ENCODE measurements at places on chromosomes 3 and 15. TPM values are rescaled to one million over a fixed set of nuclear protein-coding genes. Genes with fewer than 3 reads are reported as not detected.

Gene ROPN1B
- polyA plus RNA-seq = 0.21 TPM

Gene DUOXA2
- polyA plus RNA-seq = 0.23 TPM

Gene CPNE9
- 0.27 TPM for polyA plus RNA-seq

Gene GPR176
- polyA plus RNA-seq = 3.5 TPM

Gene FAH
- polyA plus RNA-seq = 18.3 TPM

Gene NOX5
- 0.66 TPM for polyA plus RNA-seq

Gene RBM15B
- 13.0 TPM for polyA plus RNA-seq

Gene OR5K2
- polyA plus RNA-seq = not detected

Gene TMEM39A
- 10.8 TPM for polyA plus RNA-seq

Gene DUOXA1
- 4.8 TPM for polyA plus RNA-seq

Gene GOLGA8S
- polyA plus RNA-seq = 0.23 TPM

Gene HAPLN3
- polyA plus RNA-seq = 20.1 TPM

Gene ARGFX
- 0.05 TPM for polyA plus RNA-seq

Gene SERPINI2
- 0.34 TPM for polyA plus RNA-seq

Gene P2RY14
- polyA plus RNA-seq = 2.1 TPM

Gene ECE2
- polyA plus RNA-seq = not detected

Gene GUCA1C
- 0.11 TPM for polyA plus RNA-seq

Gene FAN1
- polyA plus RNA-seq = 17.9 TPM

Gene LRRC3B
- polyA plus RNA-seq = 0.50 TPM

Gene IL5RA
- 0.41 TPM for polyA plus RNA-seq

Gene SLCO2A1
- polyA plus RNA-seq = 3.9 TPM

Gene CHAC1
- polyA plus RNA-seq = 1.9 TPM

Gene NME9
- polyA plus RNA-seq = 1.5 TPM

Gene RAB5A
- polyA plus RNA-seq = 51.8 TPM

Gene LMAN1L
- 0.41 TPM for polyA plus RNA-seq

Gene WDR6
- 209 TPM for polyA plus RNA-seq

Gene PRSS50
- polyA plus RNA-seq = 0.27 TPM

Gene PPARG
- 8.8 TPM for polyA plus RNA-seq

Gene SPTBN5
- 1.6 TPM for polyA plus RNA-seq

Gene CHDH
- polyA plus RNA-seq = 0.57 TPM

Gene TICRR
- polyA plus RNA-seq = 0.32 TPM

Gene THBS1
- 26.2 TPM for polyA plus RNA-seq

Gene GOLGA6D
- polyA plus RNA-seq = 0.05 TPM

Gene DZIP1L
- 1.5 TPM for polyA plus RNA-seq

Gene PLA2G4E
- polyA plus RNA-seq = 0.62 TPM

Gene TMEM108
- 0.50 TPM for polyA plus RNA-seq

Gene LDHAL6B
- polyA plus RNA-seq = not detected

Gene TM6SF1
- 11.7 TPM for polyA plus RNA-seq

Gene NAA80
- 23.7 TPM for polyA plus RNA-seq

Gene SELENOT
- 64.5 TPM for polyA plus RNA-seq

Gene PAK2
- 47.4 TPM for polyA plus RNA-seq

Gene TRH
- 2.9 TPM for polyA plus RNA-seq

Gene GABPB1
- polyA plus RNA-seq = 26.5 TPM
